ENCODE measurements at places on chromosomes 6 and 20.
A peak's percentile ranks its signal among the peaks of the same experiment; 100 is the strongest.

DNA sequence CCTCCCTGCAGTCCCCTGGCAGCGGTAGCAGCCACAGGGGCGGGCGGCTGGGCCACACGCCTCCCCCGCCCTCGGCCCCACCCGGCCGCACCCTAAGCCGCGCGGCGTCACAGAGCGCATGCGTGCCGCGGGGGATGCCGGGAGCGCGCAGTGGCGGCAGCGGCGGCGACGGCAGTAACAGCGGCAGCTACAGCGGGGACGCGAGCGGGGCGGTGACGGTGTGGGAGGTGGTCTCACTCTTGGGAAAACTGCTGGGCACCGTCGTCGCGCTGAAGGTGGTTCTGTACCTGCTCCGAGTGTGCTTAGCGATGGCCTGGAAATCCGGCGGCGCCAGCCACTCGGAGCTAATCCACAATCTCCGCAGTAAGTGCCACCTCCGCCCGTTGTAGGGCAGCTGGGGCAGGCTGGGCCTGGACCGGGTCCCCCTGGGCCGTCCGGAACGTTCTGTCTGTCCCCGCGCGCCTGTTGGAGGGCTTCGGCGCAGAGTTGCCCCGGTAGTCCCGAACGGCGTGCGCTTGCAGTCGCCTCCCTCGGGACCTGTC lies at the start of gene PCMT1:
PCMT1 (plus strand) TSS at position 148 of the 542 bp plus-strand sequence; CDS start at position 309, 161 bp downstream.
- peak; percentile 97 for DNase-seq

DNA sequence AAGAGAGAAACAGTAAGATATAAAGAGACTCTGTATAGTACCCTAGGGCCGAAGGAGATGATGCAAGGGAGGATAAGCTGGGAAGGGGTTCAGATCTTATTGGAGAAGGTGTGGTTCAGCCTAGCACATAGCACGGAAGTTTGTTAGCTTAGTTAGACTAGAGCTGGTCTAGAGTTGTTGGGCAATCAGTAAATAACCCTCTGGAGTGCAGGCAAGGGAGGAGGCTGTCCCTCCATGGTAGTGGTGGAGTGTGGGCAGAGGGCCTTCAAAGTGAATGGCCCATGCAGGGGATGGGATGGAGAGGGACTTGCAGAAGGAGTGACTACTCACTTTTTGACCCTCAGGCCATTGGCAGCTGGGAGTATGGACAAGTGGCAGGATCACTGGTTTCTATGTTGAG lies 20.0 kb downstream of the TULP4 start:
- DNase-seq: no peak

DNA sequence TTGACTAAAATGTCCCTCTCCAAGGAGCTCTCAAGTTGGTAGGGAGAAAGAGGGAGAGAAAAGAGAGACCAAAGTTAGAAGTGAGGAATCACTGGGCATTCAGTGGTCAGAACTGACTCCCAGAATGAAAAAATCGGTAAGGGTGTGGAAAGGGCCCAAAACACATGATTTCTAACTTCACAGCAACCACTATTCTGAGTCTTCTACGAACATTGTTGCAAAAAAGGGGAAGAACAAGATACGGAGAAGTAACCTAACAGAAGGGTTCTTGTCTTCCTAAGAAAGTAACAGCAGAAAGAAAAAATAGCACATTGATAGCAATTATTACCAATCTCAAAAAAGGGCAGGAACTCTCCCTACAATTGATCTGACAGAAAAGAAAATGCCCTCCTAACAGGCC lies 65.6 kb downstream of the ATP9A start:
- DNase-seq: no peak

- DNase-seq: no peak
Observed at GRCh38 chr6:33273924-33274902, 2.3 kb downstream of the RPS18 start.

- DNase-seq: peak; percentile 43
Observed at GRCh38 chr6:12890171-12890790, 173.7 kb downstream of the PHACTR1 start.

DNA sequence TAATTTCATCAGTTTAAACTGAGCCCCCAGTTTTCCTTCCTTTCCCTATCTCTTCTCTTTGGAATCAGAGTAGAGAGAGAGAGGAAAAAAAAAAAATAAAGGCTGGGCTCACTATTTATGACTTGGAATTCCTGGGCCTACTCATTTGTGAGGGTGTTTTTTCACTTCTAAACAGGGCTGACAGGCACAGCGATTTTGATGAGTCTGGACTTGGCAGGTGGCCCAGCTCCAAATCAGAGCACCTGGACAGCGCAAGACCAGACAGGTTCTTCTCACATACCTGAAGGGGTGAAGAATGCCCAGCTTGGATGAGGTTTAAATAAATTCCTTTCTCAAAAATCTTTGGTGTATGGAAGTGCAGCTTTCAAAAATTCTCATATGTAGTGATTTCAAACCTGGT lies 122.2 kb downstream of the KIF13A start:
- DNase-seq: no peak

Measured in D341Med (cell line).